ENCODE measurements at places on chromosomes 4 and X.
A peak's percentile ranks its signal among the peaks of the same experiment; 100 is the strongest.

DNA sequence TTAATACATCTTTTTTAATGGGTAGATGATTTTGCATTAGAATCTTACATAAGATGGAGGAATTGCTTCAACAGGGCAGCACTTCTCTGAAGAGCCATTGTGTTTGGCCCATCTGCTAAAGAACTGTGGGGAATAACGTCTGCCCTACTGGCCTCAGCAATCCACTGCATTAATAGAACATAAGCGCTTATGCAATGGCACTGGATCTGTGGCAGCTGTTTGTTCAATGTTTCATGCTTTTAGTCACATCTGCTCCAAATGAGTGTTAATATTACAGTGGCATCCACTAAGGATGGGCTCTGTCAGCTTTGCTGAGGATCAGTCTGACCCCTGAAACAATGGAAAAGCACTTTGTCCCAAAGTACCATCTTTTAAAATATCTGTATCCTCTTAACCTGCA lies 279.0 kb upstream of the GK2 start:
- DNase-seq, result peak; percentile 31

DNA sequence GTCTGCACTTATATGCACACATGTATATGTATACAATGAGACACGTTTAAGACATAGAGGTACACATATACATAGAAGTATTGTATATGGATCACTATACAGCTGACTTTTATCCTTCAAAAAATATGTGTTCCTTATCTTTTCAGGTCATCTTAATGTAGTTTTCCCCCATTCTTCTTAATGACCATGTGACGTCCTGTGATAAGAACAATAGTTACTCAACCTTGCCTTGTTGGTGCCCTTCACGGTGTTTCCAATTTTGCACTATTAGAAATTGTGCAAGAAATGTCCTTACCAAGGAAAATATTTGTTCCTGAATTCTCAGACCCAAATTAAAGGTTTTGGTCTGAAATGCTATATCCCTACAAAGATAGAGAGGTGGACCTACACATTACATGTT lies 1.0 kb upstream of the PPBP start:
- DNase-seq, result no peak

- DNase-seq, result no peak
These were observed 44.2 kb upstream of the RASSF6 start for GRCh38 chr4:73664470-73664869.

GRCh38 chr4:12118651-12119213 lies 690.0 kb upstream of the HS3ST1 start:
- peak; percentile 4 for DNase-seq

All from retina (tissue), 1 donor.